Glomerular endothelial cell (primary cell): ENCODE measurements at places on chromosomes 2 and 18.

DNA sequence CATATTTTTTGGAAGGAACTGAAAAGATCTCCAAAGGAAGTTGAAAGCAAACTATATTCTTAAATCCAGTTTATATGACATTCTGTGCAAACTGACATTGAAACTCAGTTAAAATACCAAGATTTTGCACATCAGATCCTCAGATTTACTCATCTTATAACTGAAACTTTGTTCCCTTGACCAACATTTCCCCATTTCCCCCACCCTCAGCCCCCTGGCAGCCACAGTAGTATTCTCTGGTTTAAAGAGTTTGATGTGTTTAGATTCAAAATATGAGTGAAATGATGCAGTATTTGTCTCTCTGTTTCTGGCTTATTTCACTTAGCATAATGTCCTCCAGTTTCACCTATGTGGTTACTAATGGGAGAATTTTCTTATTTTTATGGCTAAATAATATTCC lies 99.2 kb upstream of the ITGA4 start:
- DNase-seq, result no peak

DNA sequence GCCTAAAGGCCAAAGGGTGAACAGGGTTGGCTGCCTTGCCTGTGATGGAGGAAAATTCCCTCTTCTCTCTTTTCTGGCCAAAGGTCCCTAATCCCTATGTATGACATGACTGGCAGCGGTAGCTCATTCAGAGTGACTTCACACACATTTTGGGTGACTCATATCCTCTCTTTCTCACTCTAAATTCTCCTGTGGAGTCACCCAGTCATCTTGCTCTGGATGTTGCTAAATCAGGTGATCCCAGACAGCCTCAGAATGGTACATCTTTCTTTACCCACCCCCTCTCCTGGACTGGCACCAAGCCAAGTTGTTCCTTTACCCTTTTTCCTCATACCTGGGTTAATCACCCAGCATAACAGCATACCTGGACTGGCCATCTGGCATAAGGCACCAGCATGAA lies 77.2 kb downstream of the NEURL3 start:
- no peak for DNase-seq

DNA sequence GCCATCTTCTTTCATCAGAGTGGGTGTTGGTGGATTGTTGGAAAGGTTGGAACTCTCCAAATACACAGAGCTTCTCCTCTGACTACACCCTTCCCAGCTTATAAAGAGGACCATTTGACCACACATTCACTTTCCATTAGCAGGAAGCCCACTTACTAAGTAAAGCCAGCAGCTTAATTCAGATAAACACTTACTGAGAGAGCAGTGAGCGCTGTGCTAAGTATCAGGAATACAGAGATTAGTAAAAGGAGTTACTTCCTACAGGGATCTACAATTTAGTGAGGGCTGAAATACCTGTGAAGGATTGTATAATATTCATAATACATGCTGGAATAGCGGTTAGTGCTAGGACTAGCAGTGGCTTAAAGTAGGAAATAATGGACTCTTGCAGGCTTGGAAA lies 343.0 kb downstream of the NYAP2 start:
- no peak for DNase-seq

DNA sequence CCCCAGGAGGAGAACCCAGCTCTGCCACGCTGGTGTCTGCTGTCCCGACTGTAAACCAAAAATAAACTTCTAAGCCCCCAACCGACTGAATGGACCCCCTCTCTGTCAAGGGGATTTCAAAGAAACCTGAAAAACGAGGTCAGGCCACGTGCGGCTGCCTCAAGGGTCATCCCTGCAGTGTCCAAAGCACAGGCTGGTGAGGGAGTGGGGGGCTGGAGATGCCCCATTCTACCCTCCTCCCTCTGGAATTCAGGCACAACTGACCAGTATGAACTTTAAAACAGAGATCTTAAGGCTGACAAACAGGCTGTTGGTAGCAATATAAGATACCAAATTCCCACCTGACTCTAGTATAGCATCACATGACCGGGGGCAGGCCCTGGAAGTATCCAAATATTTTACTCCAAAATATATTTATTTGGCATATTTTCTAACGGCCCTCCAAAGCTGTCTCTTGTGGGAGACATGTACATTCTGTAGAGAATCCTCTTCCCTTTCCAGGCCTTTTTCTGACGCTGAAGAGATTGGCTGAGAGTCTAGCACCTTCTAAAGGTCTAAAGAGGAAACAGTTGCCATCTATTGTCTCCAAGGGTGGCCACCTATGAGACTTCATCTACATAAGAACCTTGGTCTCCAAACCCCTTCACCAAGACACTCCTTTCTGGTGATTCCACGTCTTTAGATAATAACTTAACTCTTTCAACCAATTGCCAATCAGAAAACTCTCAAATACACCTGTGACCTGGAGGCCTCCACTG lies 40.4 kb upstream of the CTDP1 start:
- no peak for DNase-seq

- no peak for DNase-seq
Measured at GRCh38 chr2:179336782-179337534, 72.3 kb upstream of the SESTD1 start.

DNA sequence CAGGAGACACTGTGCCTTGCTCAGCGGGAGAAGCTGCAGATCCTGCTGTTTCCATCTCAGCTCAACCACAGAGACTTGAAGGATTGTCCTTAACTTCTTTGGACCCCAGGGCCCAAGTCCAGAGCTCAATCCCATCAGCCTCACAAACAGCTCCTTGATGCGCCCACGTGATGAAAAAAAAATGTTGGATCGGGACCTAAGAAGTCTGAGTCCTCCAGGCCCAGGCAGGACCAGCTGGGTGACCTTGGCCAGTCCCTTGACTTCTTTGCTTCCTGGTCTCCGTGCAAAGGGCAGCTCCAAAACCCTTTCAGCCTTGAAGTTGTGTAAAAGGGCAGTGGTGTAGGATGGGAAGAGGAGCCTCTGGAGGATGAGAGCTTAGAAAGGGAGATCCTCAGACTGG lies 175.5 kb downstream of the ZFP36L2 start:
- DNase-seq, result no peak

- no peak for DNase-seq
Measured at GRCh38 chr2:200796561-200796960, 15.1 kb upstream of the BZW1 start.

DNA sequence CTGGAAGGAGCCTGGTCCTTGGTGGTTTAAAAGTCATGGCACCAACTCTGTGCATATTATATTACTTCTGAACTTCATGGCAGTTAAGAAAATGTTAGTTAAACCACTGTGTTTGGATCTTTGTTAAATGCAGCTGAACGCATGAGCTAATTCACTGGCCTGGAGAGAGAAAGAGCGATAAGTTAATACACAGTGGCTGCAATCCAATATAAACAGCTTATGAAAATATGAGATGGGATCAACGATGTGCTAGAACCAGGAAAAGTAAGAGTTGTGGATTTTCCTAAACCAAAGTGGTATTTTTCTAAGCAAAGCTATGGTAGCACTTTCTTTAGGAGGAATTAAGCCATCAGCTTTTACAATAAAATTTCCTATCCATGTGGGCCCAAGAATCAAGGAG lies 326.7 kb downstream of the MTX2 start:
- DNase-seq, result no peak

DNA sequence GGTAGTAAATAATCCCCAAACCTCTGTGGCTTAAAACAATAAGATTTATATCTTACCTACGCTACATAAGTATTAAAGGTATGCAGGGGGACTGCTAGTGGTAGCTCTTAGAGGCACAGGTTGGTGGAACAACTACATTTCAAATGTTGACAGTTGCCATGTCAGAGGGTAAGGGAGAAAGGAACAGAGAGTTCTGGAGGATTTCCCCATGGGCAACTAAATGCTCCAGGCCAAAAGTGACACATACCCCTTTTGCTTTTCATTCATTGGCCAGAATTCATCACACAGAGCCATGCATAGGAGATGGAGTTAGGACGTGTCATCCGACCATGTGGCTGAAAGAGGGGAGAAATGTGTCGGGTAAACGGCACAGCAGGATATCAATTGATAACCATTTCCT lies 133.2 kb downstream of the NAPG start:
- DNase-seq, result no peak

DNA sequence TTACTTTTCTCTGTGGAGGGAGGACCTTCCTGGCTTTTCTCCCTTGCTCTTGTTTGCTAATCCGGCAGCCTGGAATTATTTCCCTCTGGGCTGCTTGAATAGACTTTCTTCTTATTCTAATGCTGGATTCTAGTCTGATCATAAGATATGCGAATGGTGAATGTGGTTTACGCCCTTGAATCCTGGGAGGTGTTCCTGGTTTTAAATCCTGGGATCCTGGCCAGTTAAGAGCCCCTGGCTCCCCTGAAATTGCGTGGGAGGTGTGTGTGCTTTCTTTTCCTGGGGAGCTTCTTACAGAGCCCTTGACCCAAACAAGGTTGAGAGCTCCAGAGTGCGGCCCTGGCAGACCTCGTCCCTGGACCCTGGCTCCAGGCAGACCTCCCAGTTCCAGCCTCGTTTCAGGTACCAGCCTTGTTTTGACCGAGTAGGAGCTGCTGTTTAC lies 2.8 kb downstream of the SH3BP4 start:
- DNase-seq, result no peak

DNA sequence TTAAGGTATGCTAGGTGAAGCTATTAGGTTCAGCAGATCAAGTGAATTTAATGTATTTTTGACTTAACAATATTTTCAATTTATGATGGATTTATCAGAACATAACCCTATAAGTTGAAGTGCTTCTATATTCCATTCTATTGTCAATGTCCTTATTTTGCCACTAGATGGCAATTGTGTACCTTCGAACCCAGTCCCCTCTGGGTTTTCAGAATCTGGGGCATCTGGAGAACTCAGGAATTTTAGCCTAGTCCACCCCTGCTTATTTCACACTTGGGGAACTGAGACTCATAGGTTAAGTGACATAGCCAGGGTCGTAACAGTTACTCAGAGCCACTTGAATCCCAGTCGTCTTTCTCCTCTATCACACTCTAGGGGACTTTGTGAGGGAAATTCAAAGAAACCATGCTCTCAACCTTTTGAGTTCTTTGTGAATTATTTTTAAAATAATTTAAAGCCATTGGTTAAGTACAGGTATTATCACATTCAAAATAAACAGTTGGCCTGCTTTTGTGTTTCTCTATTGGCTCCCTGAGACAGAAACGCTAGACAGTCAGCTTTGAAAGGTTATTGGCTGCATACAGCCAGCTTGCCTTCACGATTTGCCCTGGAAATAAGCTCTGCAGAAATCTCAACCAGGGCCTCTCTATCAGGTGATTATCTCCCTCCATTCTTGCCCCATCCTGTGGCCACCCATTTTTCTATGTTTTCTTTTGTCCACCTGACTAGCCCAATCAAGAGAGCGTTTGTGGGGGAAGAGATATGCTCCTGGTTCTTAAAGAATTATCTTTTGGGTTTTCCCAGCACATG lies 145.0 kb downstream of the TTC27 start:
- peak; percentile 48 for DNase-seq

- no peak for DNase-seq
Measured at GRCh38 chr18:39835303-39836030, 2119.6 kb upstream of the PIK3C3 start.

DNA sequence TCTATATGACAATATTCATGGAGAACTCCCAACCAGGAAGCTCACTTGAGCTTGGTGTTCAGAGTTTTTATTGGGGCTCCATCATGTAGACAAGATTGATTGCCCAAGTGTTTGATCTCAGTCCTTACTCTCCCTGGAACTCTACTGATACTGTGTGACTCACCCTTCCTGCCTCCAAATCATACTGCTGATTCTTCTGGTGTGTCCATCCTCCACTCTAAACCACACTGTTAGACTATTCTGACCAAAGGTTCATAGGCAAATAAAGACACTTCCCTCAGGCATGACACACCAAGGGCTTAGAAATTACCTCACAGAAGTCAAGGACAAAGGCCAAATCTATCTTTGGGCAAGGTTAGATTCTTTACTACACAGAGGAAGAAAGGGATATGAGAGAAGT lies 107.9 kb upstream of the CDH20 start:
- no peak for DNase-seq

DNA sequence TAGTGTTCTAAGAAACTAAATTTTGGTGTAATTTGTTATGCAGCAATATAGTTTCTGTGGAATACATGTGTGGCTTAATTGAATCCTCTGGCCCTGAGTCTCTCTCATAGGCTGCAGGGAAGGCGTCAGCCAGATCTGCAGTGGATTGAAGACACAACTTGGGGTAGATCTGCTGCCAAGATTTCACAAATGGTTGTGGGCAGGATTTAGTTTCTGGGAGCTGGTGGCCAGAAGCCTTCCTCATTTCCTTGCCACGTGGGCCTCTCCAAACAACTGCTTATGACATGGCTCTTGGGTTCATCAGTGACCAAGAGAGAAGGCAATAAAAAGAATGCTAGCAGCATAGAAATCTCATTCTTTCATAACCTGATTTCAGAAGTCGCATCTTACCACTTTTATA lies 28.2 kb downstream of the CCDC102B start:
- DNase-seq, result no peak

DNA sequence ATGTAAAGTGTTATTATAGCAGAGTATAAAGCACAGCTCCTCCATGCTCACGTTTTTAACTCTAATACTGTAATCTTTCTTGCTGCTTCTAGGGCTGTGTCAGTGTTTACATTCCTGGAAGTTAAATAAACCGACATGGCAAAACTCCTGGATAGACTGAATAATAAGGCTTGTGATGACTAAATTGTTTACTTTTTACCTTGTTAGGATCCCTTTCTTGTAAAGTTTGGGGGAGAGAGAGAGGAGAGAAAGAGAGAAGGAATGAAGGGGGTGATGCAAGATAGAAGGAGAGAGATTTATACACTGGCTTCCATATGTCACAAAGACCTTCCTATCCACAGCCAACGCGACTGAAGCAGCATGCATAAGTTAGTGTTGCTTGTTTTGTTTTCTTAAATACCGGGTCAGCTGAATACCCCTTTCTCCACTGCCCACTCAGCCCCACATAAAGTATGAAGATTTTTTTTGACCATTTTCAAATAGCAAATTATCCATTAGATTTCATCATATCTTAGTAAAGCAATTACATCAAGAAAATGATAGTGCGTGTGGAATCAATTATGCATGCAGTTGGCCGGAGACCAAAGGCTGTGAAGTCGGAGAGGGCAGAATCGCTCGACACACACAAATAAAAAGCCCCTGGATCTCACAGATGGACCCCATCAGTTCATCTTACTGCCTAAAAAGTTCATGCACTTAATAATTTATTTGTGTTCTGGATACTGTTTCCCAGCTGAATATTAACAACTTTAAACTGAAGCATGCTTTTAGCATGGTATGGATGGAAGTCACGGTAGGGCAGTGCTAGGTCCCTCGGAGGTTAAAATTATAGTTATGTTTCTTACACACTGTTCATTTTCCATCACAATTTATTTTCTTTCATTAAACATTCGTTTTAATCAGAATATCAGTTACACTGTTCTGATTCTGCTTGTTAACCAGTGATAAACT lies 20.1 kb downstream of the BCL11A start:
- DNase-seq, result no peak

GRCh38 chr2:88022669-88022921 lies 6.2 kb upstream of the RNU2-63P start:
- no peak for DNase-seq

- no peak for DNase-seq
Measured at GRCh38 chr18:47679864-47680263, 250.6 kb downstream of the SMAD2 start.

DNA sequence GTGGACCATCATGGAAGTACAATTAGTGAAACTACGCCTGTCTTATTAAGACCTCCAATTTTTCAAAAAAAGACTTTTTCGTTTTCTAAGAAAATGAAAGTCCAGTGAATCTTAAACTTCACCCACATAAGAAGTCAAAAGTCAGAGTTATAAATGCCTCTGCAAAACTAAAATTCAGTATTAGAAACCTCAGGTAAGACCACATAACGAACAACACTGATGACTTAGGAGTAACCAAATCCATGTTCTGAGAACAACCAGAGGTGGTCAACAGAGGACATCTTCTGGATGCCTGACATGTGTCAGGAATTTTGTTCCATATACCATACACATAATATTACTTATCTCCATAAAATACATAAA lies 62.4 kb downstream of the RPL31 start:
- DNase-seq, result no peak
